ENCODE measurements at places on chromosomes 16 and 17.

DNA sequence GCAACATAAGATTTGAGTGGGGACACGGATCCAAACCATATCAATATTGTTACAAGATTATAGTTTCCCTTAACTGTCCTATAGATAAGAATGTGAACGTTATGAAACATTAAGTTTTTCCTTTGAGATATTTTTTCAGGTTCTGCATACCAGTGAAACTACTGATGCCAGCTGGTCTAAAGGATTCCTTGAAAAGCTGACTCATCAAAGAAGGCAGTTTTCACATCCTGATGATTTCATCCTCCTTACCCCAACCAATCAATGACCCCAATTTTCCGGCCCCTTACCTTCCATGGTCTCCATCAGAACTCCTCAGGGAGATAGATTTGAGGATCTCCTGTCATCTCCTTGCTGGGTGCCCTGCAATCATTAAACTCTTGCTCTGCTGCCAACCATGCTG, 64.1 kb upstream of the HS3ST4 start:
- no peak for DNase-seq

DNA sequence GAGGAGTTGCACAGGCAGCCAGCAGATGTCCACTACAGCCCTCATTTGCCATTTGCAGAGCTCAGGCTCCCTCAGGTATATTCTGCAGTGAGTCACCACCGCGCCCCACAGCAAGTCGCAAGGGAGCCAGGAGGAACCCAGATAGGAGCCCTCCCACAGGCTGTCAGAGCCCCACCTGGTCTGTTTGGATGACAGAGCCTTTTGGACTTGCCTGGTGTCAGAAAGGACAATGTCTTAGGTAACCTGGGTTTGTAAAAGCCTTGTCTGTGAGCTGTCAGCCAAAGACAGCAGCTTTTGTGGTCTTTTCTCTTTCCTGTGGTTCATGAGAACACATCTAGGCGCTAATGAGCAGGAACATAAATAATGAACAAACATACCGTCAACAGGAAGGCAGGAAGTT, 70.9 kb downstream of the GNAO1 start:
- DNase-seq = peak; percentile 12

GRCh38 chr17:16950488-16950887, 21.4 kb downstream of the TNFRSF13B start:
- DNase-seq = no peak

GRCh38 chr17:8875957-8876356, 8.5 kb upstream of the PIK3R6 start:
- DNase-seq = no peak

DNA sequence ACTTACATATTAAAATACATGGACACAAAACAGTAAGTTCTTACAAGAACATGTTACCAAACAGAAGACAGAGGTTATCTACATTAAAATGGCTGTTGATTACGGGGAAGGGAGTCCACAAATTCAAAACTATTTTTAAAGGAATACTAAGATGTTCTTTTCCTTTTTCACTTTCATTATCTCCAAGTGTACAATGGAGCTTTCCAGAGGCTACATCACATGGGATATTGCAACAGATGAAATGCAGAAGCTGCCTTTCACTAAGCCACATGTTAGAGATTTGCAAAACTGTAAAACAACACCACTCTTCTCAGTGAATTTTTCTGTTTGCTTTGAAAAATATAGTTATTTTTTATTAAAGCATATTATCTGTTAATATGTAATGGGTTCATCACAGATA, 53.6 kb downstream of the XPO6 start:
- DNase-seq = no peak

DNA sequence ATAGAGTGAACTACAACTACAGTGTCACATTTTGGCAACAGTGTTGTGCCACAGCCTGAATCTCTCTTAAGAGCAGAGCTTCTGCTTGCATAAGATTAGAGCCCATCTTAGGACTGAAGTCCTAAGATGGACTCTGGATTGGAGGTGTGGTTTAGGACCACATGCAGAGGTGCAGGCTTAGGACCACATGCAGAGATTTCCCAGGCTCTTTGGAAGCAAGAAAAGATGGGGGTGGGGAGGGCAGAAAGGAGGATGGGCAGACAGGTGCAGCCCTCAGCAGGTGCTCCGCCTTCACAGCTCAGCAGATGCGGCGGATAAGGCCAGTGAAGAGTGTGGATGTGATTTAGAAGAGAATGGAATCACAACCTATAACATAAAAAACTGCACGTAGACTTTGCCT, 128.7 kb downstream of the TANGO6 start:
- DNase-seq = no peak

- no peak for DNase-seq
These were observed 331.1 kb downstream of the C16orf95 start for GRCh38 chr16:86986136-86986535.

DNA sequence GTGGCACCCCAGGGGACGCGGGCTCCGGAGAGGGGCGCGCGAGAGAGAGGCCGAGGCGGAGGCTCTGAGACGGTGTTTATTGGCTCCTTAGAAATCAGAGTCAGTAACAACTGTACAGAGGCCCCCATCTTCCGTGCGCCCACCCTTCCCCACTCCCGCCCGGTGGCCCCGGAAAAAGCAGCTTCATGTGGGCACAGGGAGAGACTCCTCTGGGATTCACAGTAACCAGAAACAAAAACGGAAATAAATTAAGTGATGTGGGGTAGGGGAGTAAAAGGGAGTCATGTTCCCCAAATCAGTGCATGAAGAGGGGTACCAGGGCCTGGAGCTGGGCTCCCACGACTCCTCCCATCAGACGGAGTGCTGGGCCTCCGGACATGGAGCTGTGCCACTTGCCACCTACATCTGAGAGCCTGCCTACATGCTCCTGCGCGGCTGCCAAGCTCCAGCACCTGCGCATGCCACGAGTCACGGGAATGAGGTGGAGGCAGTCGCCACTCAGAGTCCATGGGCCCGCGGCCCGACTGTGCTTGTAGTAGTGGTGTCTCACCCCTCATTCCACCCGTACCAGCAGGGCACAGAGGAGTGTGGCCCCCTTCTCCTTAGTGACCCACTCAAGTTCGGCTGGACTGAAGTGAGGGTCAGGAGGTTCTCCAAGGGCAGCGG, 543 bp upstream of the GPS2 start:
- DNase-seq = no peak

GRCh38 chr16:51382211-51382610, 231.1 kb upstream of the SALL1 start:
- no peak for DNase-seq

GRCh38 chr17:47684025-47684424, 9.9 kb upstream of the TBKBP1 start:
- DNase-seq = no peak

- DNase-seq = peak; percentile 68
These were observed 7.1 kb upstream of the TEX19 start for GRCh38 chr17:82351713-82352488.

DNA sequence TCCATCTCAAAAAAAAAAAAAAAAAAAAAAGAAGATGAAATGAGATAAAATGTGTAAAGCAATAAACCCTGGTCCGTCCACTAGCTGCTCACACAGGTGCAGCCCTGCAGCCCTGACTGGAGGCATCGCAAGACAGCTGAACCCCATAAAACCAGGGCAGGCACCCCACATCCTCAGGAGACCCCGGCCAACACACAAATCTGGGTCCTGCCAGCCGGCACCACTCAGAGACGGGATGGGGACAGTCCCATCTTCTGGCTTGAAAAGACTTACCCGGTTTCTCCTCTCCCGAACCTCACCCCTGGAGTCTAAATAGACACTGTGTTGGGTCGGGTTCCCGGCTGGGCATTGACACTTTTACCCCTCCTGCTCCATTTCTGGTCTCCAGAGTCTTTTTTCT, 52.7 kb upstream of the TNRC6C start:
- DNase-seq = no peak

DNA sequence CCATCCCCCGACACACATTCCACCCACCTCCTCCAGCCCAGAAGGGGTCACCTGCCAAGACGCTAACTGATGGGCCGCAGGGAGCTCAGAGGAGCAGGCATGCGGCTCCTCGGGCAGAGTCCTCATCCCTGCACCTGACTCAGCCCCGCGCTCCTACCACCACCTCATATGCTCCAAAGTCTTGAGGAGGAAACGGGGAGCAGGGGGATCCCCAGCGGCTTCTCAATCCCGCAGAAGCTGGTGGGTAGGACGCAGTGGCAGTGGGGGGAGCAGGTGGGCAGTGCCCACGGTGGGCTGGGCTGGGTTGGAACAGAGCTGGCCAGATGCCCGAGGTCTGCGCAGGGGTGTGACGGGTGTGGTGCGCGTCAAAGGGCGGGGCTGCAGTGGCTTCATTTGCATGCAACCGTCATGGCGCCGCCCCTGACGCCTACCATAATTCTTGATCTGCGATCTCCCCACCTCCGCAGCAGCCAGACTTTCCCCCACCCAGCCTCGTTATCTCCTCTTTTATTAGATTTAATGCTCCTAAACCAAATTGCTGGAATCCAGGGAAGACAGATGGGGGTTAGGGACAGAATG, 39.0 kb upstream of the EMP2 start:
- DNase-seq = no peak

DNA sequence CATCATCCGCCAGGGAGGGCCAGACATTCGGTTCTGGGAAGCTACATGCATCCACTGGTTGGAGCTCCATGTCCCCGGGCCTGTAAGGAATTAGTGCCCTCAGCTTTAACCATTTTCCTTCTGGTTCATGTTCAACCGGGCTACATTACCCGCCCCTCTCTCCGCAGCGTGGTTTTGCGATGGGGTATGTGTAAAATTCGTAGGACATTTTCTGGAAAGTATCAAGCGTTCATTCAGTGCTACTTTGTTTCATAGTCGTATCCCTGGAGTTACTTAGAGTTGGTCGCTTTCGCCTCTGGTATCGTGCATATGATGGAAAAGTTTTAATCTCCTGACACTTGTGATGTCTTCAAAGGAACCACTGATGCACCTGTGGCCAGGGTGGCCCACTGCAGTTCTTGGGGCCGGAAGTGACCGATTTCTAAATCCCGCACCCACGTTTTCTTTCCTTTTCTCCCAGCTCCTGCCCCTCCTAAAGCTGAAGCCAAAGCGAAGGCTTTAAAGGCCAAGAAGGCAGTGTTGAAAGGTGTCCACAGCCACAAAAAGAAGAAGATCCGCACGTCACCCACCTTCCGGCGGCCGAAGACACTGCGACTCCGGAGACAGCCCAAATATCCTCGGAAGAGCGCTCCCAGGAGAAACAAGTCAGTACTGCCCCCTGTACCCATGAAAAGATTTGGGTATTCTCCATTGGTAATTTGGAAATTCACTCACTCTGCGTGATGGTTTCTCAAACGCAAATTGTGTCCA, 637 bp downstream of the RPL23A start:
- DNase-seq = no peak

- no peak for DNase-seq
These were observed 1002.9 kb downstream of the KCNJ18 start for GRCh38 chr17:22695228-22695619.

- DNase-seq = peak; percentile 64
These were observed 50.9 kb upstream of the CPNE2 start for GRCh38 chr16:57041182-57042156.

DNA sequence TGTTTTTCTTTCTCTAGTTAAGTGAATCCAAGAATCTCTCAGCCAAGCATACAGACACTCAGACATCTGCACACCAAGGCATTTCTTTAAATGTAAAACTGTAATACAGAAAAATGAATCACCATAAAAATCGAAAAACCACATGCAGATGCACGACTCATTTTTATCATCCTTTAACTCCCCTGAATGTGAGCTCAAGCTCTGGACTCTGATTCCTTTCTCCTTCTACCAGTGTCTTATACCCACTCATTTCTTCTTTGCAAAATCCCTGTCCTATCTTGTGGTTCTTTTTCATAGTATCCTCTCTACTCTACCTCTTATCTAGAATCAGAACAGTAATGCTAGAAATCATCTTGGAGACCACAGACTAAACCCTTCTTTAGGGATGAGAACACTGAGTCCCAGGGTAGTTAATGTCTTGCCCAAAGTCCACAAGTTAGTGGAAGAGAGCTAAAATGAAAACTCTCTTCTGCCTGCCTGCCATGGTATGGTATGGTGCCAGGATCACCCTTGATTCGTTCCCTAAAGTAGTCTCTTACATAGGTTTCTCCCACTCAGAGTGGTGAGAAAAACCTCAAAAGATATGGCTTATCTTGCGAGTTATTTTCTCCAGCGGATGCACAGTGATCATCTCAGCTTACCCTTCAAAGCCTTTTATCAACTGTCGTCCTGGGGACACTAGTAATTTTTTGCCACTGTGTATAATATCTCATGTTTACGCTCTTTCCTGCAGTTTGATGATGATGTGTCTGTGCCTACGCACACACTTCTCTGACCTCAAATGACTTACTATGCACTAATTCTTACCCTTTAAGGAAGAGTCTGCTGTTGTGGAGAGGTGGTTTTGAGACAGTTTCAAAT, 30.2 kb downstream of the BRD7 start:
- DNase-seq = no peak

DNA sequence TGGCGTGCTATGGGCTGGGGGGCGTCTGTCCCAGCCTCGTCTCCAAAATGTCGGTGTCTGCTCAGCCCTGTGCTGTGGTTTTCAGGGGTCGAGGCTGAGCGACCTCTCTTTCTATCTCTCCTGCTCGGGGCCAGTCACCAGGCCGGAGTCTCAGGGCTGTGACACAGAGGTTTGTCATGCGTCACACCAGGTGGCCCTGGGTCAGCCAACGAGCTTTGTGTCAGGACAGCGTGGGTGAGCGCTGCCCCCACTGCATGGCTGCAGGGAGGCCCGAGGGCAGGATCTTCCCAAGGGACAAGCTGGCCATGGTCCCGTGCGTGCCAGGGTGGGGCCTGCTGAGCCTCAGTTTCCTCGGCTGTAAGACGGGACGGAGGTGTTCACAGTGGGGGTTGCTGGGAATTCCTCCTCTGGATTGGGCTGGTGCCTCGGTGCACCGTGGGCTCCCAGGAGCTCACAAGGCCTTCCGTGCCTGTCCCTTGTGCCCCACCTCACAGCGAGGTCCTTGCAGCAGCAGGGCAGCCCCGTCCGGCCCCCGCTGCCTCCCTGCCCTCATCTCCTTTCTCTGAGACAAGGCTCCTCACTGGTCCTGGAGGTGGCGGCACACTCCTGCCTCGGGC, 50.5 kb downstream of the CBFA2T3 start:
- no peak for DNase-seq

DNA sequence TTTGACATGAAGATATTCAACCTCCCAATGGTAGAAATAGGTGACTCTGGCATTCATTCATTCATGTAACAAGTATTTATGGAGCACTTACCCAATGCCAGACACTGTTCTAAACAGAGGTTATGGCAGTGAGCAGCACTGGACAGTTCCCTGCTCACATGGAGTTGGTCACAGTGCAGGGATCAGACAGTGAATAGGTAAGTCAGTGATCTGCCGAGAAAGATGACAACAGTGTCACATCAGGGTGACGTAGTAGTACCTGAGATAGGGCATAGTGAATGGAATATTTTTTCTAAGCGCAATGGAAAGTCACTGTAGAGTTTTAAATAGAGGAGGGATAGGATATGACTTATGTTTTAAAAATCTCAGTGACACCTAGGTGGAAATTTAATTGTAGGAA, 791.4 kb upstream of the RBFOX1 start:
- DNase-seq = no peak

GRCh38 chr17:30472238-30472890, 4.8 kb upstream of the GOSR1 start:
- no peak for DNase-seq
